ENCODE measurements at places on chromosomes 1 and 21.

GRCh38 chr1:195733408-195733807 lies 874.8 kb downstream of the KCNT2 start:
- no peak for DNase-seq

DNA sequence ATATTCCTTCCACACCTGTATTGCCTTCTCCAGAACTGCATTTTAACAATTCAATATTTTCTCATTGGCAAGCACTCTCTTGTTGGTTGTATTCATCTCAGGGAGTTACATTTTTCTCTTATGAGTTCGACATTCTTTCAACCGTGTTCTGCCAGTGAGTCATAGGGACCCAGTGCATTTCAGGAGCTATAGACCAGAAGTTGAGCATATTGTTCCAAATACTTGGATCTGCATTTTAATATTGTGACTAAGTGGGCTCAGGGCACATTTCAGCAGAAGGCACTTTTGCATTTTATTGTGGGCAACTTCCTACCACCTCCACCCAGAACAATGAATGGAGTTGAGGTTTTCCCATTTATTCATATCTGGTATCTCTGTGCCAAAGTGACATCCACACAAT lies 132.8 kb downstream of the TNFSF18 start:
- DNase-seq: no peak

DNA sequence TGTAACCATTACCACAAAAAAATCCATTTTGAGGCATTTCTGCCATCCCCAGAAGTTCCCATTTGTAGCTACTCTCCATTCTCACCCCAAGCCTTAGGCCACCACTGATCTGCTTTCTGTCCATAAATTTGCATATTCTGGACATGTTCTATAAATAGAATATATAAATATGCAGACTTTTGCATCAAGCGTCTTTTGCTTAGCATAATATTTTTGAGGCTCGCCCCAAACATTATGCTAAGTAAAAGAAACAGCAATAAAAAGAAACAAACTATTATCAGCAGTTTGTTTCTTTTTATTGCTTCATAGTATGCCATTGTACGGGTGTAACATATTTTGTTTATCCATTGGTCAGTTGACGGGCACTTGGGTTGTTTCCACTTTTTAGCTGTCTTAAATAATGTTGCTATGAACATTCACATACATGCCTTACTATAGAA lies 7.9 kb downstream of the TFAP2E start:
- DNase-seq: no peak

- DNase-seq: no peak
Observed at GRCh38 chr1:180962178-180962577, 49.5 kb downstream of the KIAA1614 start.

- no peak for DNase-seq
Observed at GRCh38 chr1:152013664-152014237, 20.1 kb upstream of the S100A10 start.

DNA sequence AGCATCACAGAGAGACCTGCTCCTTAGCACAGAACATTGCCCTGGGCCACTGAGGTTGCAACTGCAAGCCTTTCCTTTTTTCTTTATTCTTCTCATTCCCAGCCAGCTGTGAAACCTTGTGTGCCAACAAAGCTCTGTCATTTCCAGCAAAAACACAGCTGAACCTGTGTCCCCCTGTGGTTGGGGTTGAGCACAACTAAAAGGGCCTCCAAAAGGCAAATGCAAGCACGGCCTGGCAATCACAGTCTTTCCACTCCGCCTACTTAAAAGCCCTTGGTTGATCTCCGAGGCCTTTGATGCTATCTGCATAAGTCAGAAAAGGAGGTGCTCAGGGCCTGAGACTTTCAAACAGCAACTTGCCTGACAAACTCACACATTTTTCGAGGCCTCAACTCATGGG lies 32.7 kb downstream of the SUSD4 start:
- no peak for DNase-seq

- DNase-seq: no peak
Observed at GRCh38 chr1:205504311-205505075, at the start of gene CDK18. Gene CDK18, plus strand, starts transcription at chr1:205504669. Its CDS starts 18,499 bp downstream, at chr1:205523168.

GRCh38 chr1:52727114-52727586 lies 897 bp downstream of the ZYG11B start:
- no peak for DNase-seq

DNA sequence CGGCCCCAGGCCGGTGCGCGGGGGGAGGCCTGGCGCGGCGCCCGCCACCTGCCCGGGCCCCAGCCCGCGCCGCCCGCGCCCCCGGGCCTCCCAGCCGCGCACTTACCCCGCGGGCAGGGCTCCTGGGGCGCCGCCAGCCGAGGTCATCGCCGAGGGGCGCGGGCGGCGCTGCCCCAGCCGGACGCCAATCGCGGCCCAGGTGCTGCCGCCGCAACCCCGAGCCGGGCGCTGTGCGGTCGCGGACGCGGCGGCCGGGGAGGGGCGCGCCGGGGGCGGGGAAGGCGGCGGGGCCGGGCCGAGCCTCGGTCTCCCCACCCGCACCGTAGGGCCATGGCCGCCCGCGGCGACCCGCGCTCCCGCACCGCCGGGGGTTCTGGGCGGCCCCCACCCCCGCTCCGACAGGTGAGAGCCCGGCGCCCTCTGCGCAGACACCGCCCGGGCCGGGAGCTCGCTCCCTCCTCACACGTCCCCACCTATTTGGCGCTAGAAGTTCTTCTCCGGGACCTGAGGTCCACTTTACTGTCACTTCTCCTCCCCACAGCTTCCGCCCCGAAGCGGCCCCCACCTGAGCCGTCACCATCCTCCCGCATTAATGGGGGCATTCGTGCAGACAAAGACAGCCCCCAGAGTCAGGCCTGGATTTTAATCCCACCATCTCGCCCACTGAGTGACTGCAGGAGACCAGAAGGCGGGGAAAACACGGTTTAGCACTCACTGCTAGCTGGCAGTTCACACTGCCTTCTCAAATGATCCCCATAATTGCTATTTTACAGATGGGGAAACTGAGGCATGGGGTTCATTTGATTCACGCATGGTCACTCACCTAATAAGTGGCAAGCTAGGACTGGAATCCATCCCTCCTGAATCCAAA lies at the start of gene TTC39A:
Gene TTC39A, minus strand, starts transcription at position 232 of the 871 bp plus-strand sequence. Its CDS starts 85 bp downstream, at position 147.
- no peak for DNase-seq

GRCh38 chr1:153598309-153599172 lies 14.4 kb downstream of the S100A16 start:
- DNase-seq: no peak

DNA sequence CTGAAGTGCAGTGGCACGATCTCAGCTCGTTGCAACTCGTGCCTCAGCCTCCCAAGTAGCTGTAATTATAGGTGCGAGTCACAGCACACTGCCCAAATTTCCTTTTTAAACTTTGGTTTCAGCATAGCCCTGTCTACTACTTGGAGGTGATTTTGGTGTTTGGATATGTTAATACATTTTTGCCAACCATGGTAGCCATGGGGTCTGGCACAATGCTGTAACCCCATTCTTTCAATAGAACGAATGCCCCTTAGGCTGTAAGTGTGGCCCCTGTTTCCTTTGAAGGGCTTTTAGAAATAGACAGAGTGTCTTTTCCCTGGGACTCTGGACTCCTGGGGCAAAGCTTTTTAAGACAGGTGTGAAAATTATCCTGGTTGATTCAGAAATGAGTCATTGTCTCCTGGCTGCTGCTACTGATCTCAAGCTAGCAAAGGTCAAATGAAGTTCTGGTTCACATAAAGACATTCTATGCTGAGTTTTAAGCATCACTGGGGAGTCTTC lies 141.1 kb upstream of the RUNX1 start:
- DNase-seq: no peak

DNA sequence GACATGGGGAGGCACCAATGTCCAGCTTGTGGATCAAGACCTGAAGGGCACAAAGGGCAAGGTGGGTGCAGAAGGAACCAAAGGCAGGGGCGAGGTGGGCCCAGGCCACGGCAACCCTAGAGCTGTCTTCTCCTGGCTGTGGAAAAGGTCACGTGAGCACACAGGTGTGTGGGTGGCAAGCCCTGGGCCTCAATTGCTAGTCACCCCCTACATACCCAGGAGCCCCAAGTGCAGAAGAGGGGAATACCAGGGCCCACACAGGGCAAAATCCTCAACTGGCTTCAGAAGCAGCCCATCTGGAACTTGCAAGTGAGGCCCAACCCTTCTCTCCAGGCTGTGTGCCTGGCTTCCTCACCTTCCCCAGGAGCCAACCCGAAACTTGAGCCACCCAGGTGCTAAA lies 25.6 kb downstream of the ZBTB17 start:
- DNase-seq: no peak

DNA sequence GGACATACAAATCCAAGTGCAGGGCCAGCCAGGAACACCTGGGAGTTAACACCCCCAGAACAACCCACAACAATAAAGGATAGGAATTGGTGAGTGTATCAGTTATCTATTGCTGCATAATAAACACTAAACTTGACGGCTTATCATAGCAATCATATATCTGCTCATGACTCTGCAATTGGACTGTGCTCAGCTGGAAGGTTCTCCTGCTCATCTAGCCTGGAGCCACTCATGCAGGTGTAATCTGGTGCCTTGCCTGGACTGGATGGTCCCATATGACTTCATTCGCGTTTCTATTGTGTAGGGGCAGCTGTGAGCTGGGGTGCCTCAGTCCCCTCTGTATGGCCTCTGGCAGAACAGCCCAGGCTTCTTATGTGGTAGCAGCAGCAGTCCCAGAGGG lies 76.3 kb upstream of the KLHDC7A start:
- no peak for DNase-seq

- no peak for DNase-seq
Observed at GRCh38 chr1:171981303-171981702, 140.0 kb downstream of the DNM3 start.

DNA sequence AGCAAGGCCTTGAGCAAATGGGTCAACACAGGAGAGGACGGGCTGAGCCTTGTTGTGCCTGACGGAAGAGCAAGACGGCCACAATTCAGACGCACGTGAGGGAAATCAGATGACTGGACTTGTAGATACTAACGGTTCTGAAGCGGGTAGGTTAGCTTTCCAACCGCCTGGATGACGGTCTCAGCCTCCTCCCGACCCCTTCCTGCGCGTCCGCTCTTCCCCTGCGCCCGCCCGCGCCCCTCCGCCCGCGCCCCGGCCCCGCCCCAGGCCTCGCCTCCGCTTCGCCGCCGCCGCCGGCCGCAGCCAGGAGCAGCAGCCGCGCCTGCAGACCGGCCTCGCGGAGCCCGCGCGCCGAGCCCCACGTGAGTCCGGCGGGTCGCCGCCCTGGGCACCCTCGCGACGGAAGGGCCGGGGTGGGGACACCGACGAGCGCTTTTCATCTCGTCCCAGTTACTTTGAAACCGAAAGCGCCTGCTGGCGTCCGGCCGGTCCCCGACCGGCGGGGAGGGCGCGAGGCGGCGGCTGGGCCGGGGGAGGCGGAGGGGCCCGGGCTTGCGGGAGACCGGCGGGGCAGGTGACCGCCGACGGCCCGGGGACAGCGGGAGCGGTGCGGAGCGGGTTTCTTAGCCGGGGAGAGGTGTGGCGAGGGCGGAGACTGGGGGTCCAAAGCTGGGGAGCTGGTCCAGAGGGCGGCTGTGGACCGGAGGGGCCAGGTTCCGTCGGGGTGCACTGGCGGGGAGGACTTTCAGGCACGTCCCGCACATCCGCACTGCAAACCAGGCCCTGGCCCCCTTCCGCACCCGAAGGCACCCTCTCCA lies at the start of gene TRAF5:
Gene TRAF5, plus strand, starts transcription at position 306 of the 818 bp plus-strand sequence. CDS start 26,407 bp downstream, outside the sequence.
- DNase-seq: no peak

All from suprapubic skin (tissue), 4 donors.